ENCODE measurements at places on chromosomes 16 and 17. TPM values are rescaled to one million over a fixed set of nuclear protein-coding genes. Genes with fewer than 3 reads are reported as not detected.

PIK3R6 gene
- polyA plus RNA-seq, result 4.3 TPM

DBNDD1 gene
- 9.2 TPM for polyA plus RNA-seq

ATP1B2 gene
- polyA plus RNA-seq, result 33.9 TPM

CDH1 gene
- 1.2 TPM for polyA plus RNA-seq

TNFRSF13B gene
- polyA plus RNA-seq, result 0.13 TPM

RAB37 gene
- 0.90 TPM for polyA plus RNA-seq

EVPL gene
- polyA plus RNA-seq, result 0.20 TPM

LGALS9B gene
- polyA plus RNA-seq, result not detected

GRCh38 chr16:57396786-57397185 is 7.8 kb upstream of the CCL17 start:
- DNase-seq, result no peak

GRCh38 chr17:17497845-17498520 is 1.8 kb upstream of the RASD1 start:
- DNase-seq, result no peak

GRCh38 chr17:64496348-64496785 is 487 bp downstream of the POLG2 start:
- DNase-seq, result no peak

DNA sequence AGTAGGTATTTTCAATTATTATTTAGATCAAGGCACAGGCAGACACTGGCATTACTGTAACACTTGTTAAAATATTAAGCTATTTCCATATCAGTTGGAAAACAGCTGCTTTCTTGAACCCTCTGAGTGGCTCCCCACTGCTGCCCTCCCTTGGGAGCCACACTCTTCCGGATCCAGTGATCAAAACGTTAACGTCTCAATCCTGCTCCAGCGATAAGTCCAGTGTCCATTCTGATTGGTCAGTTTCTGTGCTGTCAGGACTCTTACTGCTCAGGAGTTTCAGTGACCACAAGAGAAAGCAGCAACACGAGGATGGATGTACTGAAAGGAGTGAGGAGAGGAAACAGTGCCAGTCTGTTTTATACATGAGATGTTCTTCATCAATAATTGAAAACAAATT is 13.8 kb upstream of the ZKSCAN2 start:
- no peak for DNase-seq

DNA sequence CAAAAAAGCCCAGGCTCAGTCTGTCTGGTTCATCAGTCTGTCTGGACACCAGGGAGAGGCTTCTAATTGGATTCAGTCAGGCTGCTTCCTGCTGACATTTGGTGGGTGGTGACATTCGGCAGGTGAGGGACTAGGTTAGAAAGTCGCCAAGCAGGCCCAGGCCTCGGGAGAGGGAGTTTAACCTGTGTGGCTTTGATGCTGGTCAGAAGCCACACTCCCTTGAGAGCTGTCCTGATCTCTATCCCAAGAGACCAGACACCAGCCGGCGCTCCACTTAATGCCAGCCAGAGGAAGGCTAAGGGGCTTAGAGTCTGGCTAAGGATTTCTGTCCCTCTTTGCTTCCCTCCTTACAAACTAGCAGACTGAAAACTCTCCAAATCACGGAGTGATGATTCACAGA is 135.0 kb downstream of the GSG1L start:
- no peak for DNase-seq

GRCh38 chr17:43543771-43544575 is 2.2 kb downstream of the ETV4 start:
- no peak for DNase-seq

GRCh38 chr16:12260647-12261262 is 284.2 kb downstream of the SNX29 start:
- no peak for DNase-seq

DNA sequence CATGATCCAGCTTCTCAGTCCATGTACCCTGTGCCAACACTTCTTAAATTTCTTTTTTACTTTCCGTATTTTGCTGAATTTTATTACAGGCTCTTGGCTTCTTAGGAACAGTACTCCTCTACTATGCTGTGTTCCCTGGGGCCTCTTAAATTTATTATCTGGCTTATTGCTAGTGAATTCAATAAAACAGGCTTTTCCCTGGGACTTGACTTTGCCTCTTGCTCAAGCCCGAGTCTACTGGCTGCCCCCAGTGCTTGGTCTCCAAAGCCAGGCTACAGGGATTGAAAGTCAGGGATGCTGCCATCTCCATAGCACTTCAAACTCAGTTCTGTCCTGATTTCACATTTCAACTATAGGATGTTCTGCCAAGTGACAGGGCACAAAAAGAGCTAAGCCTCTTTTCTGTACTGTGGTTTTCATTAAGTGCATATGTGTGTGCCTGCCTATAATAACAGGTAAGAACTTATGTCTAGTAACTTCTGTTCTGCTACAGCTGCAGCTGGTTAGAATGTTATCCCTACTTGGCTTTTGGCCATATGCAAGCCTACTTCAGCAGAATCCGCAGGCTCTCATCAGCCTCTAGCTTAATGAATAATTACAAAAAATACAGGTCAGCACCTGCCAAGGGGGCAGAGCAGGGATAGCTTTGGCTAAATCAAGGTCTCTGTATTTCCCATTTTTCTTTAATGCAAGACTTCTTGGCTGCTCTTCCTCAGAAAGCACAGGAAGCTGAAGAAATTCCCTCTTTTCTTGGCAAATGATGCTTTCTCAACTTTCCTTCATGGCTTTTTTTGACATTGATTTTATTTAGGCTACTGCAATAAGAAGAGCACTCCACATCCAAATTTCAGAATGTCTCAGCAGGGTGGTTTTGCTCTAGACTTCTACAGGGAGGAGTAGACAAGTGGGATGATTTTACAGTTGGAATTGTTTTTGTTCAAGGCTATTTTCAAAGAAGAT is 8.2 kb downstream of the FAM20A start:
- DNase-seq, result no peak

- no peak for DNase-seq
These were observed 1.8 kb upstream of the HELZ start for GRCh38 chr17:67246653-67247415.

Measured in forelimb muscle (tissue), 1 donor.